Lung microvascular endothelial cell (primary cell): ENCODE measurements at places on chromosomes 11 and 22.

GRCh38 chr11:15886299-15886698 is 470.0 kb downstream of the SOX6 start:
- DNase-seq = no peak

- no peak for DNase-seq
These were observed 72.7 kb upstream of the TTC12 start for GRCh38 chr11:113241636-113242054.

GRCh38 chr22:19406281-19406811 is 25.2 kb downstream of the HIRA start:
- no peak for DNase-seq

DNA sequence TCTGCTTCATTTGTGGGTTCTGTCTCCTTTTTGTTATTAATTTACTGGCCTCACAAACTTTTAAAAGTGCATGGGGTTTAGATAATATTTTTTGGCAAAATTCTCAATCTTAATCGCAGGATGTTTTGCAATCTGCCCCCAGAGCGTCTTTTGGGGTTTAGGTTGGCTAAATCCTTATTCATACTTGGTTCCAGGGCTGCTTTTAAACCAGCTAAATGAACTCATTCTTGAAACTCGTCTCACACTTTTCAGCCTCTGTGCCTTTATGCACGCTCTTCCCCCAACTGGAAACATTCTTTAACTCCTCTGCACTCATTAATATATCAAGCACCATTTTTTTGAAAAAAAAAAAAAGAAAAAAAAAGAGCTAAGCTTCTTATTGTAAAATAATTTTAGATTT is 131.7 kb downstream of the KIF18A start:
- no peak for DNase-seq

- DNase-seq = no peak
These were observed 586 bp downstream of the LRP5 start for GRCh38 chr11:68312780-68313573.

DNA sequence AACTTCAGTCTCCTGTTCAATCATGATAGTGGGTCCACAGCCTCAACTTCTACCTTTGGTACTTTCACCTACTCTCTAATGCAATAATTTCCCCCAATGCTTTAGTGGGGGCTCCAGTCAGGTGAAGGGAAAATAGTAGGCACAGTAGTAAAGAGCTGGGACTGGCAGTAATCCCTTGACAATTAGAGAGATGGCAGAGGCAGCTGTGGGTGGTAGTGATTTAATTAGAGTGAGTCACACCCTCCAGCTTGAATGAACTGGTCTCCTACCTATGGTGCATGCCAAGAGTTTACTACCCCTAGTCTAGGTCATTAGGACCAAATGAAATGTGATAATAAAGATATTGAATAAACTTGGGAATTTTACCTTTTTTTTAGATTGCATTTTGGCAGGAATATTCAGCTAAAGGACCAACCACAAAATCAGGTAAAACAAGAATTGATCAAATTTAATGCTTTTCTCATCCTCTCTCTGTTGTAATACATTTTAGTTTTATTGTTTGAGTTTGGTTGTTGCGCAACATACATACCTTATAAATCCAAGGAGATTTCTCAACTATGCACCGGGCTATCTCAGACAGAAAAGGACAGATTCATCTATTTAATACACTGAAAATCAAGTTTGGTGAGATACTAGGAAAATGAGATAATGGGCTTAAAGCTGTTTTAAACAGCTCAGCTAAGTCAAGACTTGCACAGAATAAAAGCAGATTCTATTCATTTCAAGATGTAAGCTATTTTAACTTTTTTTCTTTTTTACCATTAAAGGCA is 9.0 kb downstream of the PRRG4 start:
- DNase-seq = no peak

DNA sequence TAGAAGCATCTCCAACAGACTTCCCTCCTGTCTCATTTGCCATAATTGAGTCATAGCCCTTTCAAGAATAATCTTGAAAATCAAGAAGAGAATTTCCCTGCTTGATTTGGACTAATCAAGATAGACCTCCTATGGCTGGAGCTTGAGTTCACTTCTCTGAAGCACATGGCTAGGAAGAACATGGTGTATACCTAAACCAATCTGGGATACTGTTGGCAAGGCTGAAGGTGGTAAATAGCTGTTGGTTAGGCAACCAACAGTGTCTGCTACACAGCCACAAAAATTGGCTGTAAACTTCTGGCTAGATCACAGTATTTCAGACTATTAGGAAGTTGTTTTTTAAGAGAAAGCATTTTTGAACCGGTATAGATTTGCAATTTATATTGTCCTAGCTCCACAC is 4.9 kb downstream of the CRYAB start:
- no peak for DNase-seq

DNA sequence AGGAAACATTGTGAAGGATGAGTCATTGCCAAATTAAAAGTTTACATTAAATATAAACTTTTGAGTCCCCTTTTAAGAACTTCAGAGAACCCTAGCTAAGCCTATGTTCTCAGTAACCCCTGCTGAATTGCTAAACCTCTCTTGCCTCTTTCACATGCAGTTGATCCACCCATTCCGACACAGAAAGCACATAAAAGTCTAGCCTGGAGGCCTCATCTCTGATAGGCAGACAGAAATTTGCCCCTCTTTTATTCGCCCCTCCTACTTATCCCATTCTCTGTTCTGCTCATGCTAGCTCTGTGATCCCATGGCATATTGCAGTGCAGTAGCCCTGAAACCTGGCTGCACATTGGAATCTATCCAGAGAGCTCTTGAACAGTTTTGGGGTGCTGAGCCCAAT is 58.2 kb upstream of the PDE3B start:
- DNase-seq = no peak

DNA sequence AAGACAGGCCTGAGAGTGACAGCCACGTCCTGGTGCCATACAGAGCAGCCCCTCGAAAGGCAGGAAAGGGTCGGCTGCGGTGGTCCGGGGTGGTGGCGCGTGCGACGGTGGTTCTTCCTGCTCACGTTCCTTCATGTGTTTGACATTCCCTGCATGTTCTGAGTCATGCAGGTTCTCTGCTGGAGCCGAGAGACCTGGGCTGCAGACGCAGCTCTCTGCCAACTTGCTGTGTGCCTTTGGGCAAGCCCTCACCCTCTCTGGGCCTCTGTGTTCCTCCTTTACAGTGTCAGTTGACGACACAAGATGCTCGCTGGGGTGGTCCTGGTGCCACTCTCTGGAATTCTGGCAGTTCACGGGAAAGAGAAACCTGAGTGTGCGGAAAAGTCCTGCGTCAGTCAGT is 12.0 kb downstream of the ARHGAP8 start:
- DNase-seq = no peak

GRCh38 chr11:88357323-88358039 is 19.9 kb upstream of the CTSC start:
- no peak for DNase-seq

DNA sequence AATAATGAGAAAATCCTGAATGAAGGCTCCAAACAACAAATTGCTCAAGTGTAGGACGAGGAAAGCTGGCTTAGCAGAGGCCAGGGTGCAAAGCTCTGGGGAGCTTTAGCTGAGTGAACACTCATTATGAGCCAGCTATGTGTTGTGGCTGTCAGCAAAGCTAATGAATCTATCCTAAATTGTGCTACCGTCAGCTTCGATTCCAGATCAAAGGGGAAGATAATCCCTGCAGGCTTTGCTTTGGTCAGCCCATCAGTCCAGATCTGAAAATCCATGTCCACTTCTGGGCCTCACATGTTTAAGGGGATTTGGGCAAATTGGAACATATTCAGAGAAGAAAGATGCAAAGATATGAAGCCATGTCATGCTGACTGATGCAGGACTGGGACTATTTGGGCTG is 180.9 kb upstream of the ZBED5 start:
- DNase-seq = no peak

DNA sequence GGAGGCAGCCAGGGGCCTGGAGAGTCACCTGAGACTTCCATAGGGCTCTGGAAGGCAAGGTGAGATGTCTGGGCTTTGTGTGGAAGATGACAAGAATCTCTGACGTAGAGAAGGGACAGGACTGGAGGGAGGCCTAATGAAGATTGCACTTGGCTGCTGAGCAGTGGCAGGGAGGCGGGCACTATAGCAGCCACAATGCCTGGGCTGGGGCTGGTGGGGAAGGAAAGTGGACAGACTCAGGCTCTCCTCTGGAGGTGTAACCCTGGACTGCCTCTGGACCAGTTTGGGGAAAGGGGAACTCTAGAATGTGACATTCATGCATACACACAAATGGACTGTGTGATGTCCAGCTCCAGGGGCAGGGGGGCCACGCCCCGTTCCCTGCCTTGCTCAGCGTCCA is 34.3 kb upstream of the CYP2D6 start:
- DNase-seq = no peak
